ENCODE measurements at places on chromosomes 3 and 15.

DNA sequence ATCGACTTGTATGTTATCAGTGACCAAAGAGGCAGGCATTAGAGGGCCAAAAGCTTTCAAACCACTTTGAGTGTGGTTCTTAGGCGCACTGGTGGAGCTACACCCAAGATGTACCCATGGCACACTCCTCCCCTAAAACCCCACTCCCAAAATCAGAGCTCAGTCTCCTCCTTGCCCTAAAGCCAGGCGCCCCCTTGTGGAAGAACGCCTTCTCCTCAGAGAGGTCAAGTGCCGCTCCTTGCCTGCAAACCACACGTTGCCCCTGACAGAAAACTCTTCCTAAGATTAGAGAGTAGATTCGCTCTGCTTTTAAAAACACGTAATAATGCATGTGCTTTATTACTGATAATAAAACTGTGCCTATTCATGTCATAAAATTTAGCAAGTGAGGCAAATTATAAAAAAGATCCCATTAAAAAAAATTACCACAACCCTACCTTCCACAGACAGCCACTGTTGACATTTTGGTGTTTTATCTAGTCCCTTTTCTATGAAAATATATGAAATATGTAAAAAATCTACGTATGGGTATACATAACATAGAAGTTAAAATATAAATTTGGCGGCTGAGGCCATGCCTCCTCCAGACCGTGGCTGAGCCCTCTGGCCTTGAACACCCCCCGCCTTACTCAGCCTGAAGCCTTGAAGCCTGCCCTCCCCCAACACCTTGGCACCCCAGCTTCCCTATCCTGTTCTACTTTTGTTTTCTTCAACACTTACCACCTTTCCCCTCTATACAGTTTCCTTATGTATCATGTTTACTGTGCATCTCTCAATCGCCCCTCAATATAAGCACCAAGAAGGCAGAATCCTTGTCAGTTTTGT lies 33.5 kb downstream of the BCL2L10 start:
- DNase-seq, result peak; percentile 92

GRCh38 chr3:166223120-166223519 lies 385.9 kb upstream of the BCHE start:
- no peak for DNase-seq

DNA sequence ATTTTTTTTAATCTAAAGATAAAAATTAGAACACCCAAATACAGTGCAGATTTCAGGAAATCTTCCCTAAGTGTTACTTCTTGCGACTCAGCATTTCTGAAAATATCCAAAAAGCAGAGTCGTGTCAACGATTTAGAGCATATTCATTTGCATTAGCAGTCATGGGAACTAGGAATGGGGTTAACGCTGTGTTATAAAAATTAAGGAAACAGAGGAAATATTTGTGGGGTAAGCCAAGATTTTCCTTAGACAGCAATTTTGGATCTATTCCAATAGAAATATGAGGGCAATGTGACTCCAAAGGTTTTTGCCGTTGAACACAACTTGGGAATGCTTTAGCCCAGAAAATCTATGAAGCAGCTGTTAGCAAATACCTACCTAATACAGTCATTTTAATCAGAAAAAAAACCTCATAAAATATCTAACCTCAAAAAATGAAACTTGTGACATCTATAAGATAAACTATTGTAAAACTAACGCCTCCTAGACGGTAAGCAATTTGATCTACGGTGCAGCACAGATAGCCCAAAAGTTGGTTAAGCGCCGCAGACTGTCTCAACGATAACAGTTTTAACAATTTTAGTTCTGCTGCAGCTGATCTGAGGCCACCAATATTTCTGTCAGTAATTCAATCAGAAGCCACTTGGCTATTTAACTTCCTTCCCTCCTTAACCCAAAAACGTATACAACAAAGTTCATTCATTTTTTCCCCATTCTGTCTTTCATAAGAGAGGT lies 5.8 kb upstream of the ATP11B start:
- DNase-seq, result no peak

DNA sequence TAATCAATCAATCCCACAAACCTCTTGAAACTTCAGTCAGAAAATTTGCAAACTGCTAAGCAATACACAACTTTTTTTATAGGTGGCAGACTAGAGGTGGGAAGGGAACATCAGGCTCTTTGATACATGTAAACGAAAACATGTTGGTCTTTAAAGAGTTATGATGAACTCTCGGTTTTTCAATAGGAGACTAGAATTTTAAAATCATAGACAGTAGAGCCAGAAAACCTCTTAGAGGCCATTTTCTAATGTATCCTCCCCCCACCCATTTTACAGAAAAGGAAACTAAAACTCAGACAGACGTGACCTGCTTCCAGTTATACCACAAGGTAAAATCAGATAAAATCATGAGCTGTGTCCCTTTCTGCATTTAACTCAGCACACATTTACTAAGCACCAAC lies 179.1 kb upstream of the LPP start:
- no peak for DNase-seq

DNA sequence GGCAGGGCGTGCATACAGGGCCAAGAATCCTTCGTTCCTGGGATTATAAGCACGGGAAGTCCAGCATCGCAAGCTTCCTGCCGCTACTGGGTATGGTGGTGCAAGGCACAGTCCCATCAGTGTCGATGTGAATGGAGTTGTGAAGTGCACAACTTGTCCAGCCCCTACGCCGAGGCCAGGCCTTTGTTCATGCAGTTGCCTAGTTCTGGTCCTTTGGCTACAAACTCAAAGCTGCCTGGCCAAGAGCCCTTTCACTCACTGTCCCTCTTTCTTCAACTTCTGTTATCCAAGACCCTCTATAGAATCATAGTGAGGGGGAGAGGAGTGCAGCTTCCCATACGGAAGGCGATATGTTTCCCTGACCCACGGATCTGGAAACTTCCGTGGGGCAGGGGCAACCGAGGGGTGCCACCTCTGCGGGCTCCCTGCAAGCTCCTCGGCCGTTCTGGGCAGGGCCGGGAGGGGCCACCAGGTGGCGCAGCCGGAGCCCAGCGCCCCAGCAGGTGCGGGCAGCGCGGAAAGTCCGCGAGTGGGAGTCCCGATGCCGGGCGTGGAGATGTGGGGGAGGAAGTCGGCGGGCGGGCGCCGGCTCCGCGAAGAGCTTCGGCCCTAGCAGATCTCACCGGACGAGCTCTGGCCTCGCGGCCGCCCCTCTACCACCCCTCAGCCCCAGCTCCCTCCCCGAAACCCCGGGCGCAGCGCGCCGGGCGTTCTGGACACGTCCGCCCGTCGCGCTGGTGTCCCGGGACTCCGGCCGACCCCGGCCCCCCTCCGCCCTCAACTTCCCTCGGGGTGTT lies 693 bp downstream of the RASGRP1 start:
- peak; percentile 73 for DNase-seq
